ENCODE measurements at places on chromosomes 11 and 22.

DNA sequence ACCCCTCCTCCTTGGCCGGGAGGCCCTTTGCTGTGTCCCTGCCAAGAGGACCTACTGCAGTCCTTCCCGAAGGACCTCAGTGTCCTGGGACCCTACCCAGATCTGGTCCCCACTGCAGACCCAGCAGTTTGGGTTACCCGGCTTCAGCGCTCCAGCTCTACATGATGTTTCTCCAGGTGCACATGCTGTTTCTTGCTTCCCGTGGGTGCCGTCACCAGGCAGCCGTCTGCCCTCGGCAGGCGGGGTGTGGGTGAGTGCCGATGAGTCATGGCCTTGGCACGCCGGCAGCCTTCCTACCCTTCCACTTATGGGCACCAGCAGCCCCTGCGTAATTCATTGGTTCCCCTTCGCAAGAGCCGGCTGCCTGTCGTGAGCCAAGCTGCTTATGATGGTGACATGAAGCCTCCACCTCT, 101.8 kb downstream of the BCR start:
- DNase-seq: no peak

- no peak for DNase-seq
These were observed 9.4 kb downstream of the LRRC75B start for GRCh38 chr22:24583221-24584165.

GRCh38 chr11:58650496-58650895, 28.0 kb downstream of the CNTF start:
- DNase-seq: no peak

- no peak for DNase-seq
These were observed 19.7 kb upstream of the ALG8 start for GRCh38 chr11:78158987-78159652.

DNA sequence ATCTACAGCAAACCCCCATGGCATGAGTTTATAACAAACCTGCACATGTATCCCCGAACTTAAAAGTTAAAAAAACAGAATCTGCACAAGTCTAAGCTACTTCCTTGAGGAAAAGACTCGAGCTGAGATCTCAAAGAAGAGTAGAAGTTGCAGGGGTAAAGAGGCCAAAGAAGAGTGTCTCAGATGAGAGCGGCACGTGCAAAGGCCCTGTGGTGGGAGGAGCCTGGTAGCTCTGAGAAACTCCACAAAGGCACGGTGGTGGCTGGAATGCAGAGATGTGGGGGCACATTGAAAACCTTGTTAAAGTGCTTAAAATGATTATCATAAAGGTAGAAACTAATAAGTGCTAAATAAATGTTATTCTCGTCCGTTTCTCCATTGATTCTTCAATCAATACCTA, 103.2 kb upstream of the GRK3 start:
- DNase-seq: no peak

- DNase-seq: no peak
These were observed 14.1 kb upstream of the CYB5R2 start for GRCh38 chr11:7687386-7687785.

DNA sequence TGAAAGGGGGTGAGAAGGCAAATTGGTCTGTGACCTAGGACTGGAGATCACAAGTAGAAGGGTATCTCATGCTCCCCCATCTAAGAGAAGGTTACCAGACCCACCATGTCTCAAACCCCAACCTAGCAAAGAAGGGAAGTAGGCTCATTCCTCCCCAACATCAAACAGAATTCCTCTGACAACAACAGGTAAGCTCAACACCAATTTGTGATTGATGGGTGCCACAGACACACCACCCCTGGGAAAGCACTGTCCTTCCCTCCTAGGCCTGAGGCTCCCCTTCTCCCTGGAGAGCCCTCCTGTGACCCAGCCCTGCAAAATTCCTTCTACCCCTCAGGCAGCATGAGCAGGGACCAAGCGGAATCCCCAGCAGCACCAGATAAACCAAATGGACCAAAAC, 154.3 kb downstream of the BUD13 start:
- no peak for DNase-seq

All from stimulated activated effector memory CD8-positive, alpha-beta T cell treated with anti-CD3 and anti-CD28 coated beads, Interleukin-12 subunit alpha, Interleukin-12 subunit beta, amount 100 ng/mL, for 72 hours (primary cell).